ENCODE measurements at places on chromosomes 16 and 17. TPM values are rescaled to one million over a fixed set of nuclear protein-coding genes. Genes with fewer than 3 reads are reported as not detected.
A peak's percentile ranks its signal among the peaks of the same experiment; 100 is the strongest.

The ITGAL gene
- total RNA-seq, result 3.3 TPM

The TNK1 gene
- total RNA-seq, result 2.2 TPM

The MEIOC gene
- not detected for total RNA-seq

DNA sequence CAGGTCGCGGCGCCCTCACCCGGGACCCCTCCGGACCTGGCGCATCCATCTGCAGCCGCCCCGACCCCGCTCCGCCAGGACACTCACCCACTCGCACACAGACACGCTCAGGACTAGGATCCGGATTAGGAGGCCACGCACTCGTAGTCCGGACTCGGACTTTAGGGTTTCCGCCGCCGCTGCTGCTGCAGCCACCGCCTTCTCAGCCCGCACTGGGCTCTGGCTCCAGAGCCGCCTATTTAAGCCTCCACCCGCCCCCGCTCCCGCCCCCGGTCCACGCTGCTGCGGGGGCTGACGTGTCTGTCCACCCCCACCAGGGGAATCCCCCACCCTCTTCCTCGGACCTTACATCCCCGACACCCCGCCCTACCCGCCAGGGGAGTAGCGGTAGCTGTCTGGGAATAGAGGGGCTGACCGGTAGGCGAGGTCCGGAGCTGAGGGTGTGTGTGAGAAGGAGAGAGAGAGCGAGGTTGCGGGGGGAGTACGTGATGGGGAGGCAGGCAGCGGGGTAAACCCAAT is at the start of gene RRAD:
TSS of gene RRAD (minus strand) at position 214 of the 519 bp plus-strand sequence. CDS start 356 bp downstream, outside the sequence.
- peak; percentile 81 for DNase-seq

DNA sequence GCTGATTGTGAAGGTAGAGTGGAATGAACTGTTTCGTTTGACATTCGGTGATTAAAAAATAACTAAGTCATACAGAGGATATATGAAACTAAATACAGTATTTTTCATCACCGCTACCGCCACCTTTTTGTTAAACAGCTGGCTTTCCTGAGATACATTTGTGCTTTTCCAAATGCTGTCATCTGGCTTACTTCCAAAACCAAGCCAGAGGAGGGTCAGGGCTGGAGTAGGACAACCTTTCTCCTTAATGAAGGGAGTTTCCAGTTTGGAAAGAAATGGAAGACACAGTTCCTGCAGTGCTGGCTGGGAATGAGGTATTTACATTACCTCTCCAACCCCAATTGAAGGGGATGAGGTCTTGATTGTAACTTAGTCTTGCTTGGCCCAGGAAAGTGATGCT is 3.2 kb downstream of the TNRC6C start:
- DNase-seq, result no peak

DNA sequence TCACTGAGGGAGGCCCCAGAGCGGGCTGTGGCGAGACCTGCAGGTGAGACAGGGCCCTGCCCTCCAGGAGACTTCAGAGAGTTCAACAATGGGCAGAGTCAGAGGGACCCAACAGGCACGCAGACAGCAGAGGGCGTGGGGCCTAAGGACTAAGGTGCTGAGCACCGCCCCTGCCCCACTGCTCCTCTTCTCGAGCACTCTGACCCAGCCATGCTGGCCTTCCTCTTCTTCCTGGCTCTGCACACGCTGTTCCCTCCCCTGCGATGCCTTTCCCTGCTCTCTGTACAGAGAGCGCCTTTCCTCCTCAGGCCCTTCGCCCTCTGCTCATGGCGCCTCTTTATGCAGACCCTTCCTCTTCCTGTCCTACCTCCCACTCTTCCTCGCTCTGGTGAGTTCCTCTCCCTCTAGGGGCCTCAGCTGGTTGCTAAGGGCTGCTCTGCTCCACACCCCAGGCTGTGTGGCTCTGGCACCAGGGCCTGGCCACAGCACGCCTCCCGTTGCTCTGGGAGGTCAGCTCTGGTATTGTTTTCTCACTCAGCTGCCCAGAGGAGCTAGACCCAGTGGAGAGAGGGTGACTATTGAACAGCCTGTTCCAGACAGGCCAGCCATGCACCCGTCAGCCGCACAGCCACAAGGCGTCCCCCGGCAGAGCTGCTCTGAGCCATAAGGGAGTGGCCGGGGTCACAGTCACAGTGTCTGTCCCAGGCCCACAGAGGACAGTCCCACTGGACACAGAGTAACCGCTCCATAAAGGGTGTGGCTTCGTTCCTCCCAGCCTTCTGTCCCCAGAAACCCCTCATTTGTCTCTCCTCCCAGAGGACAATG is 13.6 kb upstream of the RASD1 start:
- DNase-seq, result peak; percentile 33

GRCh38 chr17:41530062-41531048 is 2.2 kb upstream of the KRT19 start:
- DNase-seq, result no peak

The MT1M gene
- 6.8 TPM for total RNA-seq

The ACSM5 gene
- 1.2 TPM for total RNA-seq

DNA sequence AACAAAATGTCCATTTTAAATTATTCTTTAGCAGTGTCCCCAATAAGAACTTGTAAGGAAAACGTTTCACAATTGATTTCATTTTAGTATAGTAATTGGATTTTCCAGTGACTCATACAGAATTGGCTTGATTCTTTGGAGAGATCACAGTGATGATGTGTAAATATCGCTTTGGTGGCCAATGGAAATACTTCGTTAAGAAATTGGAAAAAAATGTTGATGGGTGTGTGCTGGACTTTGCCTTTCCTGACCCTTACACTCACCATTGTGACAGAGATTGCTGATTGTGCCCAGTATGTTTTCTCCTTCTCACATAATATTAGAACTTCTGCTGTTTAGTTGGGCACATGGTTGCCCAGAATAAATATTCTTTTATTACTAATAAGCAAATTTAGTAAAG is 7.4 kb upstream of the EFCAB13 start:
- no peak for DNase-seq

DNA sequence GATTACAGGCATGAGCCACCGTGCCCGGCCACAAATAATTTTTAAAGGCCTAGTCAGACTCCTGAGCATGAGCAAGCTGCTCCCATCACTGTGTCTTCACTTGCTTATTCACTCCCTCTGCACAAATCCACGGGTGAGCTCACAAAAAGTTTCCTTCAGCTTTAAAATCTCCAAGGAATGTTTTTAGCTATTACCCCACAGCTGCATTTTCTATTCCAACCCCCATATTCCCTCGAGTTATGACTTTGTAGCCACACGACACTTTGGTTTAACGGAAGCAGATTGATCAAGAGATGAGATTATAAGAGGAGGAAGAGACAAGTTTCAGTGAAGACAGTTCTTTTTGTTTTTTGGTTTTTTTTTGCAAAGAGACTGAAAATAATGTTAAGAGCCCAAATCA is 49.1 kb upstream of the SLC25A19 start:
- DNase-seq, result no peak

- DNase-seq, result no peak
Measured at GRCh38 chr16:75476817-75477216, 12.3 kb upstream of the TMEM170A start.

- DNase-seq, result no peak
Measured at GRCh38 chr17:19812407-19812806, 55.3 kb downstream of the ULK2 start.

The KCNJ12 gene
- total RNA-seq, result 11.4 TPM

The WNT9B gene
- 0.42 TPM for total RNA-seq

GRCh38 chr17:60065867-60066266 is 12.9 kb downstream of the HEATR6 start:
- no peak for DNase-seq

DNA sequence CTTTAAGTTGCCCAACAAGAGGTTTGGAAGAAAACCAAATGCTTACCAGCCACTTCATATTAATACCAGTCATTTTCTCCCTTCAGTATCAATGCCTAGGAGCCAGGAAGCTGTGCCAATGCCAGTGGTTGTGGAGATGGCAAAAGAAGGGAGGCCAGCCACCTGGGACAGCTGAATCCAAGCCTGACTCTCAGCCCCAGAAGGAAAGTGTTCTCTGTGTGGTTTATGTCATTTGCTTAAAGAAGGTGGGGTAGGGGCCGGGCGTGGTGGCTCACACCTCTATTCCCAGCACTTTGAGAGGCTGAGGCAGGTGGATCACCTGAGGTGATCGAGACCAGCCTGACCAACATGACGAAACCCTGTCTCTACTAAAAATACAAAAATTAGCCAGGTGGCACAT is 13.4 kb downstream of the C17orf78 start:
- no peak for DNase-seq

The GGNBP2 gene
- total RNA-seq, result 41.8 TPM

The NLGN2 gene
- 6.5 TPM for total RNA-seq

The SLC6A4 gene
- not detected for total RNA-seq

GRCh38 chr17:41500131-41500911 is 5.1 kb downstream of the KRT13 start:
- no peak for DNase-seq

The CD7 gene
- total RNA-seq, result 0.64 TPM

- no peak for DNase-seq
Measured at GRCh38 chr16:5500526-5500925, 402.9 kb upstream of the EEF2KMT start.

DNA sequence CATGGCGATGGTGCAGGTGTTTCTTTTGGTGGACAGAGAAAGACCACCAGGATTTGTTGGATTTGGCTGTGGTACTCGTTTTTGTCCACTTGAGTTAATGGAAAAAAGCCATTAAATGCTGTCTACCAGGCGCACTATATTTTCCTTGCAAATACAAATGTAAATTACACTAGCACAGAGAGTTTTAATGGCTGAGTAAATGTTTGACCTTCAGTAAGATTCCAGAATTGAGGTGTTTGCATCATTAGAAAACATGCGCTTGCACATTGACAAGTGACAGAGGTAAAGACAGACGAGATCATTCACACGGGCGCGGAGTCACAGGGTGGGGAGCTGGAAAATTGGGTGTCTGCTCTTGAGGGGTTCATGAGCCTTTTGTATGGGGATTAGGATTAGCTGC is 53.5 kb upstream of the AKTIP start:
- no peak for DNase-seq

DNA sequence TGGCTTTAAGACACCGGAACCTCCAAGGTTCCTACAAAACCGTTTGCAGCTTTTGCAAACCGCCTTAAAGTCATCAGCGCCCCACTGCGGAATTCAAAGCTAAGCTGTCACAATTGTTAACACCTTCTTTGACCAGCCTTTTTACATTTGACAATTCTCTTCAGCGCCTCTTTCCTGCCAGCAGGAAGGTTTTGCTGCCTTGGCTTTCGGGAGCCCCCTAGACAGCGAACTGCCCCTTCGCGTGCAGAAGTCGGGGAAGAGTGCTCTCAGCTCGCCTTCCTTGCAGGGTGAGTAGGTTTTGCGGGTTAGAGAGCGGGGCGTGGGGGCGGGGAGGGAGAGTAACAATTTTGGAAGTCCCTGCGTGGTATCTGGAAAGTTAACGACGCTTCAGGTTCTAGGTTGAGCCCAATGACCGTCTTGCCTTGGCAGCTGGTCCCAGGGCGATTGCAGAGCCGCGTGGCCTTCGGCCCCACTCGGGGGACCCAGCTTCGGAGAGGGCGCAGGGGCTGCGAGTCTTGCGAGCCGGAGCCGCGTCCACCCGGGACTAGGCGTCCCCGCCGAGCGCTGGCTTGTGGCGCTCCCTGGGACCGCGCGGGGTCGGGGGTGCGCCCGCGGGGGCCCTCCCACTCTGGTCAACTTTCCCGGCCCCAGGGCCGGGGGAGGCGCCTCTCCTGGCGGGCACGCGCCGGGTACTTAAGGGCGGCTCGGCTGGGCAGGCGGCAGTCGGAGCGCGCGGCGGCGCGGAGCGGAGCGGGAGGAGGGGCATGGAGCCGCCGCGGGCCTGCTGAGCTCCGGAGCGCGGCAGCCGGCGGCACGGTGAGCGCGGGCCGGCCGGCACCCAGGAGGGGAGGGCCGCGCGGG is at the start of gene HAS3:
TSS of gene HAS3 (plus strand) at position 153 of the 861 bp plus-strand sequence. CDS start 3,743 bp downstream, outside the sequence.
- peak; percentile 73 for DNase-seq

DNA sequence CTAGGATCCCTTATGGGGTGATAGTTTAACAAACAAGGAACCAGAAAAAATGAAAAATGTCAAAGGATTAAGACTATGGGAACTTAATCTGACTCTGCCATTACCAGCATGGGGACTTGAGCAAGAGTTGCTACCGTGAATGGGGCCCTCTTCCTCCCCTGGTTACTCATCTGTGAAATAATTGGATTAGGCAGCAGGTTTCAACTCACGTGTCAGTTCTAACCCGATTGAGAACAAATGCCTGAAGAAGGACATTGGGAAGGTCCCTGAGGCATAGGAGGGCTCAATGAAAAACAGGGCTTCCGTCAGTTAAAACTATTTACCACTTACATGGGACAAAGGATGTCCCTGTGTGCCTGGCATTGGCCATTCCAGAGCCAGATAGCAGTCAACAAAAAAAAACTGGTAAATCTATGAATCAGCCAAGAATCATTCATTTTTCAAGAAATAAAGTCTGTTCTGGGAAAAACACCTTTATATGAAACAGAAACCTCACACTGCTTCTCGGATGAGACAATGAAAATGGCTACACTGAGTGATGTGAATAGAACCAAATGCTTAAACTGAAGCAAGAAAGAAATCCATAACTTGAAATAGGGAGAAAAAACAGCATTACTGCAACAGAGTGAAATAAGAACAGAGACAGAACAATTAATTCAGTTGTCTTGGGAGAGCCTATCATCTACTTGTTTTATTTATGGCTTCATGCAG is 104.3 kb downstream of the ADAMTS18 start:
- DNase-seq, result no peak

DNA sequence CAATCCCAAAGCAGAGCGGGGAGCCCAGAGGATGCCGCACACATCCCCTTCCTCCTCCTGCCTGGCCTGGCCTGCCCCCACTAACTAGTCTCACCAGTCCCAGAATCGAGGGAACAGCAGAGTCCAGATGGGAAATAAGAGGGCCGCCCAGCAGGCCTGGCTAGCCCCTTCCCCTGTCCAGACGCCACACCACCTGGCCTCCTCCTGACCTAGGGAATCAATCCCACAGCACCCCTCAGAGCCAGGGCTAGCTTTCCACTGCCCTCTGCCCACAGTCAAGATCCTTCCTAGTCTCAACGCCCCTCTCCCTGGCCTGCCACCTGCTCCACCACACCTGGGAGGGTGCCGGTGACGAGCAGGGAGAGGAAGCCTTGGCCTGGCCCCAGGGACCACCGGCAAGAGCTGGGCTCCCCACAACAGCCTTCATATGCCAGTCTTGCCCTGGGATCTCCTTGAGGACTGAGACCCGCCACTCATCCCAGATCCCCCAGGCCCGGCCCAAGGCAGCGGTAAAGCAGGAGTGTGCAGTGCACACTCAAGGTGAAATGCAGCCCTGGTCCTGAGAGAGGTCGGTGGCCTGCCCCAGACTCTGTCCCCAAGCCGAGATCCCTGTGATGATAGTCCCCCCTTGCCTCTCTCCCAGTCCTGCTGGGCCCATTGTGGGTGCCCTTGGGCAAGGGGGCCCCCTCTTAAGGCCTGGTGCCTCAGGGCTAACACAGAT is 27.9 kb downstream of the KATNB1 start:
- DNase-seq, result no peak

The TBC1D3G gene
- total RNA-seq, result not detected

The MPP3 gene
- 55.5 TPM for total RNA-seq

DNA sequence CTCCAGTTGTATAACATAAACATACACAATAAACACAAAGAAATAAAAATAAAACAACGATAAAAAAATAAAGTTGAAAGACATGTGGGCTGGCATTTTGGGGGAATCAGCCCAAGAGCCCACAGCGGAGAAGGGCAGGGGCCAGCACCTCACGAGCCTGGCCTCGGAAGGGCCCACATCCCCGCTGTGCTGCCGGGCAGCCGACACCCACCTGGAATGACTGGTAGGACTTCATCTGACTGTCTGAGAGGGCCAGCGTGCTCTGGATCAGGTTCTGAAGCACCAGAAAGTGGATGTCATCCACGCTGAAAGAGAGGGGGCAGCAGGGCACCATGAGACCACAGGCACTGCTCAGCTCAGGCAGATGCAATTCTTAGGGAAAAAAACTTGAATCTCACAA is 73.5 kb downstream of the GTF3C1 start:
- DNase-seq, result no peak

All from left ventricle myocardium superior (tissue), 1 donor.